ENCODE measurements at places on chromosomes 7 and 10.

GRCh38 chr7:70523249-70523988 is 608.5 kb upstream of the GALNT17 start:
- no peak for DNase-seq

DNA sequence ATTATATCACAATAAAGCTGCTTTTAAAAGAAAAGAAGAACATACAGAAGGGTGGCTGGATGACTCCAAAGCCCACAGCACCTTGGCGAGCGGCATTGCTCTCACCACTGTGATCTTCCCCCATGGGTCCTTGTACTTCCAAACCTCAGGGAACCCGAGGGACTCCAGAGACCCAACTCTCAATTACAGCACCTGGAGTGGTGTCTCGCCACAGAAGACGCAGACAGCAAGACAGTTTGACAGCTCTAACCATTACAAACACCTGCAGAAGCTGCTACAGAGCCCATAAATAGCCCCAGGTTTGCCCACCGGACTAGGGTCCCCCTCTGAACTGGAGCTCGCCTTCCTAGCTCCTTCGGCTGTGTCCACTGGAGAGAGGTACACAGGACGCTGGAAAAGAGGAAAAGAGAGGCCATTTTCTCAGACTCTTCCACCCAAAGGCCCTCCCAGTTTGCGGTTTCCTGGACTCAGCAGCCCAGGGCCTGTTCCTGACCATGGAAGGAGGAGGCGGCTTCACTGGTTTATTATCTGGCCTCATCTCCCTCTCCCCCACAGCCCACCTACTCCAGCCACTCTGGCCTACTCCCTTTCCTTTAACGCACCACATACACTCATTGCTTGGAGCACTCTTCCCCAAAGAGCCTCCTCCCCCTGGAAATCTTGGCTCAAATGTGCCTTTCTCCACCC is 1.9 kb downstream of the PIK3AP1 start:
- DNase-seq, result no peak

- DNase-seq, result no peak
These were observed 25.4 kb upstream of the GATAD1 start for GRCh38 chr7:92421676-92422435.

DNA sequence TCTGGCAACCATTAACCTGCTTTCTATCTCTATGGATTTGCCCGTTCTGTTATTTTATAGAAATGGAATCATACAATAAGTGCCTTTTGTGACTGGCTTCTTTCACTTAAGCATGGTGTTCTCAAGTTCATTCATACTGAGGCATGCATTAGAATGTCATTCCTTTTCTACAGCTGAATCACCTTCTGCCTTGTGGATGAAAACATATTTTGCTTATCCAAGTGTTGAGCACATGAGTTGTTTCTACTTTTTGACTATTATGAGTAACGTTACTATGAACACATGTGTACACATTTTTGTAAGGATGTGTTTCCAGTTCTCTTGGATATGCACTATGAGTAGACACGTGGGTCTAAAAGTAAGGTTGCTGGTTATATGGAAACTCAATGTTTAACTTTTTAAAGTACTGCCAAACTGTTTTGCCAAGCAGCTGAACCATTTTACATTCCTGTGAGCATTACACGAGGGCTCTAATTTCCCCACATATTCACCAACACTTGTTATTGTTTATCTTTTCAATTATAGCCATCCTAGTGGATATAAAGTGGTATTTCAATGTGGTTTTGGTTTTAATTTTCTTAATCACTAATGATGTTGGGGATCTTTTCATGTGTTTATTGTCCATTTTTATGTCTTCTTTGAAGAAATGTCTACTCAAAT is 241.3 kb downstream of the FANK1 start:
- DNase-seq, result peak; percentile 33

DNA sequence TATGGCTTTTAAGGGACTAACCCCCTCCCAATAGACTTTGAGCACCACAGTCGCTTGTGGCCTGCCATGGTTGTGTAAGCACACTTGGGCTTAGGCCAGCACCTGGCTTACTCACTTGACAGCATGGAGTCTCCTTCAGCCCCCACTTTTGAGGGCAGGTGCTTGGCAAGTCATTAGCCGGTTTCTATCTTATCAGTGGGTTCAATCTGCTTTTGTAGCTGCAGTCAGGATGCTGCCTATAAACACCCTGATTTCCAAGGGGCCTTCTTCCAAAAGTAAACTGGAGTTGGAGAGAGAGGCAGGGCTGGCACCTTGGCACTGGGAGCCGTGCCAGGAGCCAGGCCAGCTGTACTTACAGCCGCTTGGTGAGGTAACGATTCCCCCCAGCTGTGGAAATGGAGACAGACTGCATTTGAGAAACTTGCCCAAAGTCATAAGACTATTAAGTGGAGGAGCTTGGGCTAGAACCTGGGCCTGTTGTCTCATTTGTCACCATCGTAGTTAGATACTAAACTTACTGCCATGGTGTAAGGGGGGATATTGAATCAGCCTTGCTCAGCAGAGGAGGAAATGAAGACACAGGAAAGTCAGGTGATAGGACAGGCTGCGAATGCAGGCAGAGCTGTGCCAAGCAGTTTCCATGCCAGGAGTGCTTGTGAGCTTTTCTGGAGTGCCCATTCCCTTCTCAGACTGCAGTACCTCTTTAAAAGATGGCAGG is 92.2 kb upstream of the EFCAB10 start:
- no peak for DNase-seq

DNA sequence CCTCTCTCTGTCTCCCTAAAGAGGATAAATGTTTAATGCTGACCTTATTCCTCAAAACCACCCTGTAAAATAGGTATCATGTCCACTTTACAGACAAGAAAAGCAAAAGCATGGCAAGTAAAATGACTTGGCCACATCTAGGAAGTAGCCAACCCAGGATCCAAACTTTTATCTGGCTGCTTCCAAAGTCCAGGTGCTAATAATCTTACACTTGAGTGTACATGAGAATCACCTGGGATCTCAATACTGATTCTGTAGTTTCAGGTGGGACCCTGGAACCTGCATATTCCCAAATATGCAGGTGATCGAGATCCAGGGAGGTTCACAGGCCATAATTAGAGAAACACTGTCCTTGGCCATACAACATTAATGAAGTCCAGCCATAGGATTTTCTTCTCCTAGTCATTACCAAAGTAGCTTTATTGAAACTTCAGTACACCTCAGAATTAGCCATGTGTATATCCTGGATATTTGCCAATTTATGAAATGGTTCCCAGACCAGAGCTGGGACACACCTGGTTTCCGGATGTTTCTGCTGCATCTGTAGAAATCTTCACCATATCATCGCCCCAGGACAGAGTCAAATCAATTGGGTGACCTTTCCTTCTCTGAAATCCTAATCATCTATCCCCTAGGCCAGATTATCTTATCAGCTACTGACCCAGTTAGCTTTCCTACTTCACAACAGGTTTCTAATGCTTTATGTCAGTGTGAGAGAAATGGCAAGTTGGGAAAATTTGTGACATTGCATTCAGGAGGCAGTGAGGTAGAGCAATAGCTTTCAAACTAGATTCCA is 119.1 kb upstream of the KMT2E start:
- DNase-seq, result no peak

- DNase-seq, result no peak
These were observed 386.6 kb downstream of the KIF20B start for GRCh38 chr10:90088024-90088317.

DNA sequence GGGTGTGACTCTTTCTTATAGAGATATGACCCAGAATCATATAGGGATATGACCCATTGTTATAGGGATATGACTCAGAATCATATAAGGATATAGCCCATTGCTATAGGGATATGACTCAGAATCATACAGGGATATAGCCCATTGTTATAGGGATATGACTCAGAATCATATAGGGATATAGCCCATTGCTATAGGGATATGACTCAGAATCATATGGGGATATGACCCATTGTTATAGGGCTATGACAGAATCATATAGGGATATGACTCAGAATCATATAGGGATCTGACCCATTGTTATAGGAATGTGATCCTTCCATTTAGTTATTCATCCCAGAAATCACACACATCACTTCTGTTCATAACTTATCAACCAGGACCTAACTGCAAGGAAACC is 312.2 kb upstream of the ADARB2 start:
- DNase-seq, result no peak

DNA sequence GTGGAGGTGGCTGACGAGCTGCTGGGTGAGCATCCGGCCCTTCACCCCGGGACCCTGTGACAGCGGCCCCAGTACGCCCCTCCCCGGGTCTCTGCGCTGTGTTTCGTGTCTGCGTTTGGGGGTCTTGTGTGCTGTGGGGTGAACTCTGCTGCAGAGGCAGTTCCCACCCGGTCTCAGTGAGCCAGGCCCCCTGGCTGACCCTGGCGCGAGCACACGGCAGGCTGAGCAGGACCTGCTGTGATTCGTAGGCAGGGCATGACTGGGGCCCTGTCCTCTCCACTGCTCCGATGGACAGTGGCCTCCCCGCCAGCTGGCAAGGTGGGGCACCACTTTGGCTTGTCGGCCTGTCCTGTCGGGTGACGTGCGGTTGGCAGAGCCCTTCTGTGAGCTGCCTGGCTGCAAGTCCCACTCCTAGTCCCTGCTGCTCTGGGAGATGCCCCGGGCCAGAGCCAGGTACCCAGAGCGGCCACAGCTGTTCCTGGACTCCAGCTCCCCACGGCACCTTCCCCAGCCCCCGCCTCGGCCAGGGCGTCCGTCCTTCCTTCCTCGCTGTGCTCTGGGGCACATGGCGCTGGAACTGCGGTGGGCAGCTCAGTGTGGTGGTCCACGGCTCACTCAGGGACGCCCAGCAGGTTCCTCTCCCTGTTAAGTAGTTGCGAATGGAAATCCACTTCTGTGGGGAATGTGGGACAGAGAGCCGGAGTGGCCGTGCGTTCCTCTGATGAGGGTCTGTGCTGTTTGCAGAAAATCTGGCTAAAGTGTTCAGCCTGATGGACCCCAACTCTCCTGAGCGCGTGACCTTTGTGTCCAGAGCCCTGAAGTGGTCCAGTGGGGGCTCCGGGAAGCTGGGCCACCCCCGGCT is 10.5 kb downstream of the GET4 start:
- no peak for DNase-seq

DNA sequence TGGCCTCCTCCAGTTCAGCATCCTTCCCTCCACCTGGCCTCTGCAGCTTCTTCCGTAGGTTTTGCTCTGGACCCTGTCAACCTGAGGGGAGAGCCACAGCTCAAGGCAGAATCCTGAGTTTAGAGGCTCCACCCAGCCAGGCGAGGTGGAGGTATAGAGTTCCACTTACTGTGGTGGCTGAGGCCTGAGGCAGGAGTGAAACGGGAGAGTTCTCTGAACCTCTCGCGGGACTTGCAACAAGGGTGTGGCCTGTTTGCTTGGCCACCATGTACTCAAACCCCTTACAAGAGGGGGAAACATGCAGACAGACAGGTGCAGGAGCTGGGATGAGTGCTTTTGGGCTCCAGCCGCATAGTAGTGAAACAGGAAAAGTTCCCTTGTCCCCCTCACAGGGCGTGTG is 154.0 kb upstream of the C7orf33 start:
- no peak for DNase-seq

DNA sequence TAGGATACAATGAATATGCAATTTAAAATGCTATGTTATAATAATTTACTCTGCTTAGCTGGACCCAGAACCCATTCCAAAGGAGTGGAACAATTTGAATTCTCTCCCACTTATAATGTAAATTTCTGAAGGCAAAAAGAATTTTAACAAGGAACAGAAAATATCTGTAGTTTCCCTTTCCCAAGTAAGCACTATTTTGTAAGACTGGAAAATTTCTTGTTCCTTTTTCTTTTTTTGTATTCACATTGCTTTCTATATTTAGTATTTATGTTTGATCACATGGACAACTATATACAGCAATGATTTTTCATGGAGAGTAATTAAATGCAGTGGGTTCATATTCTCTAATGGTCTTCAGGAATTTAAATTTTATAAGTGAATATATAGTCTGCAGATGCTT is 127.4 kb downstream of the GPR85 start:
- no peak for DNase-seq

- DNase-seq, result no peak
These were observed 108.0 kb downstream of the CREB5 start for GRCh38 chr7:28520074-28521015.

DNA sequence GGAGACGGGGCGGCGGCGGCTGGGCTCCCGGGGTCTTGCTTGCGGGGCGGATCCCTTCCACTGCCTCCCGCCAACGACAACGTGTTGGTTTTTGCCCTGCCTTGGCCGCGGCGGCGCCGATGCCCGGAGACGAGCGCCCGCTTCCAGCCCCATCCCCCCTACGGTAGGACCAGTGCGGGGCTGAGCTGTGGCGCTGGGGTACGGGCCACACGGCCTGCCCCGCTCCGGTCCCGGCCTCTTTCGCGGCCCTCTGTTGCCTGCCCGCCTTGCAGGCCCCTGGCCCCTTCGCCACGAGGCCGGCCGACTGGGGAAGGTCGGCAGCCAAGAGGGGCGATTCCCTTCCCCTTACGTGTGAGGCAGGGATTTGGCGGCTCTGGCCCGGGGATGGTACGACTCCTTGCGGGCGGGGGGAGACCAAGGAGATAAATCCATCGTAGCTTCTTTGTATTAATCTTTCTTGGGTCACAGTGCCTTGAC is 488 bp downstream of the EIF4H start:
- DNase-seq, result peak; percentile 45

DNA sequence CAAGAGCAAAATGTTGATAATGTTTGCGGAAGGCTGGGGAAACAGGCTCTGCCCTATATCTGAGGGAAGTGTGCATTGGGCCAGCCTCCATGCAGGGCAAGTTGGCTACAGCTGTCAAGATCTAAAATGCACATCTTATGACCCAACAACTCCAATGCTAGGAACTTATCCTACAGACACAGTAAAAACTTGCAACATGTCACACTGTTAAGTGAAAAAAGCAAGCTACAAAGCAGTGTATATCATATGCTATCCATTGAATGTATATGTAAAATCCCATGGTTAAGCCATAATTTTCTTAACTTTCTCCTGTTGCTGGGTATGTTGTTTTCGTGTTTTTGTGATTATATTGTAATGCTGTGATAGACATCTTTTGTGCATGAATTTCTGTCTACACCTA is 16.3 kb upstream of the KAT6B start:
- DNase-seq, result no peak

GRCh38 chr10:121741248-121741792 is 143.1 kb upstream of the FGFR2 start:
- no peak for DNase-seq

- DNase-seq, result no peak
These were observed 29.5 kb downstream of the ZNF775 start for GRCh38 chr7:150408393-150409299.

DNA sequence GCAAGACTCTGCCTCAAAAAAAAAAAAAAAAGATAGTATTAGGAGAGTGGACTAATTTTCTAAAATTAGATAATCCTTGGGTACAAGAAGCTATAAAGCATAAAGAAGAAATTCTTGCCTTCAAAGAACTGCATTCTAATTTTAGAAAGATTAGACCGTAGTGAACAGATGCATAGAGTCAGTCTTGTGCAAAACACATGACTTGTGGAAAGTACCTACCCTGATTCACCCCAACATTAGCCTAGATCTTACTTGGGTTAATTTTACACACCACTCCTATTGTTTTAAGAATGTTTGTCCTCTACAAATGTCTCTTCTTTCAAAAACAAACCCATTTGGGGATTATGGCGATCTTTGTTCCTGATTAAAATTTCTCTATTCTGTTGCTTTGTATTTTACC is 38.9 kb upstream of the SP8 start:
- no peak for DNase-seq

- DNase-seq, result no peak
These were observed 722 bp downstream of the DENND10 start for GRCh38 chr10:119104654-119105015.

All from astrocyte of the spinal cord (primary cell).